Ovary (tissue), 10 donors: ENCODE measurements at places on chromosomes 1 and 21.
A peak's percentile ranks its signal among the peaks of the same experiment; 100 is the strongest.

DNA sequence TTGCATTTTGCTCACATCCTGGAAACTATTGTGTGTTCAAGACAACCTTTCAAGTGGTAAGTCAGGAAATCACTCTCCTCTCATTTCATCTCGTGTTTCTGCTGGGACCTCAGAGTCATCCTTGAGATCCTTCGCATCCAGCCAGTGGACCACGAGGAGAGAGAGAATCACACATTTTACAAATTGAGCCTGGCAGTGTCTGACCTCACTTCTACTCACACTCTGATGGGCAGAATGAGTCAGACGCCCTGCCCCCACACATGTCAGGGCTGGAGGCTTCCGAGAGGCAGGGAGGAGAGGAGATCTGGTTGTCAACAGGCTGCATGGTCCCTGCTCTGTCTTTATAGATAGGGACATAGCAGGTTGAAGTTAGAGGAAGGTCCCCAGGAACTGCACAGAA lies 509.7 kb downstream of the AJAP1 start:
- no peak for DNase-seq

DNA sequence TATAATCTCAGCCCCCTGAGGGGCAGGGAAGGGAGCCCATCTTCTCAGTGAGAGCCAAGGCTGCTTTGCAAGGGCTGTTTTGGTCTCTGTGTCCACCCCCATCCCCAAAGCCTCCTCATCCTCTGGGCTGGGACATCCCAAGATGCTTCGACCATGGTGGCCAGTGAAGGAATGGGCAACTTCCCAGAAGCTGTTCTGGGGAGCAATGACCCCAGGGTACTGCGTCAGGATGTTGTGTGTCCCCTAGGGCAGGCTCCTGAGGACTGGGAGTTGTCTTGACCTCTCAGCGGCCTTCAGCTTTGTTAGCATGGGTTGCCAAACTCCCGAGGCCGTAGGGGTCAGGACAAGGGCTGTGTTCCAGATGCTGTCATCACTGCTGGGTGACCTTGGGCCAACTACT lies 238.4 kb upstream of the POU3F1 start:
- no peak for DNase-seq

DNA sequence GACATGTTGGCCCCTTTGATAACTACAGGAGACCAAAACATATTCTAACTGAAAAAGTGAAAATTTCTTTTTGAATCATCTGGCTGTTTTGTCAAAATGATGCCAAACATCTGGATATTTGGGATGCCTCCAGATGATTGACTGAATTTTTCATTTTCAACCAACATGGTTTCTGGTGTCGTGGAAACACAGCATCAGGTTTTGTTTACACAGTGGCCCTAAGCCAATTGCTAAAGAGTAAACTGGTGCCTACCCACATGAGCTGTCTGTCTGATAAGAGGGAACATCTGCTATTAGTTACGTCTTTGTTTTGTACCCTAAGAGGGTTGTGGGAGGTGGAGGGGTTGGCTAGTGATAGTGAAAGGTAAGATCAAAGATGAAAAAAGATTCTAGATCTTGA lies 204.8 kb downstream of the KCNK2 start:
- DNase-seq = no peak

DNA sequence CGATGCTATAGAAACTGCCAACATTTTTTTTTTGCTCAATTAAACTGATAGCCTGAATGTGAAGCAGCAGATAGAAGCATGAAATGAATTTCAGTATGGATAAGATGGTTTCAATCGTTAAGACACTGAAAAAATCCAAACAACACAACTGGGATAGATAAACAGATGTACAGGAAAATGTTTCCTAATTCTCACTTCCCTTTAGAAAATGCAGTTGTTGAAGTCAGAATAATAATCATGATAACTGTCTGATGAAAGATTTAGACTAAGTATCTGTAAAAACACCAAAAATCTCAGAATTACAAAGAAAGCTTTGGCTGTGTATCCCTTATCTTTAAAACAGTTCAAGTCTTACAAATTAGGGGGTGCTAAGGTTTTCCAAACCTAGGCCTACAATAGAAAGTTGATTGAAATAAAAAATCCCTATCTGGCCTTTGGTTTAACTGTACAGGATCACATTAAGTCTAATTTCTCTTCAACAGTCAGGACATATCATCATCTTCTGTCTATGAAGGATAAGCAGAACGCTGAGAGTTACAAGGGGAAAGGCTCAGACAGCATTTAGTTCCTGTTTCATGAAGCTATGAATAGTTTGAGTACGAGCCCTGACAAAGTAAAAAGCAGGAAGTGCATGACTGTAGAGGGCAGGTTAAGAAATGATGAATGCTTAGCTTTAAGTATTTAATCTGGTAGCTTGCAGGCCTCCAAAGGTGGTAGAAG lies 203.2 kb downstream of the APP start:
- DNase-seq = no peak

GRCh38 chr1:242004751-242005495 lies 6.0 kb upstream of the MAP1LC3C start:
- no peak for DNase-seq

DNA sequence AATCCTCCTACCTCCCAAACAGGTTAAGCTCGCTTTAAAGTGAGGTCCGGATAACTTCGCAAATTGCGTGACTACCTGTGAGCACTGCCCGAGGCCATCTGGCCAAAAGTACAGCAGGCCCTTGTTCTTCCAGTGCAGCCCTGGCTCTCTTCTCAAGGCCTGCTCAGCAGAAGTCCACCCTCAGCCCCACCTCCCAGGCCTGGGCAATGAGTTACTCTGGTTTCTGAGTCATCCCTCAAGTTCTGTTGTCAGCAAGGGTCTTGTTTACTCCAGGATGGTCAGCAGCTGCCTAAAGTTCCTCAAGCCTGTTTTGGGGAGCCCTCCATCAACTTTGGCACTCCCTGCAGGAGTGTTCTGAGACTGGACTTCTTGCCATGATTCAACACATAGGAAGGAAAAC lies 101.7 kb downstream of the BCAR3 start:
- peak; percentile 59 for DNase-seq

- DNase-seq = no peak
These were observed 131.9 kb upstream of the NFIA start for GRCh38 chr1:60950224-60951063.

- DNase-seq = no peak
These were observed 7.8 kb upstream of the OR14I1 start for GRCh38 chr1:248710305-248710900.

DNA sequence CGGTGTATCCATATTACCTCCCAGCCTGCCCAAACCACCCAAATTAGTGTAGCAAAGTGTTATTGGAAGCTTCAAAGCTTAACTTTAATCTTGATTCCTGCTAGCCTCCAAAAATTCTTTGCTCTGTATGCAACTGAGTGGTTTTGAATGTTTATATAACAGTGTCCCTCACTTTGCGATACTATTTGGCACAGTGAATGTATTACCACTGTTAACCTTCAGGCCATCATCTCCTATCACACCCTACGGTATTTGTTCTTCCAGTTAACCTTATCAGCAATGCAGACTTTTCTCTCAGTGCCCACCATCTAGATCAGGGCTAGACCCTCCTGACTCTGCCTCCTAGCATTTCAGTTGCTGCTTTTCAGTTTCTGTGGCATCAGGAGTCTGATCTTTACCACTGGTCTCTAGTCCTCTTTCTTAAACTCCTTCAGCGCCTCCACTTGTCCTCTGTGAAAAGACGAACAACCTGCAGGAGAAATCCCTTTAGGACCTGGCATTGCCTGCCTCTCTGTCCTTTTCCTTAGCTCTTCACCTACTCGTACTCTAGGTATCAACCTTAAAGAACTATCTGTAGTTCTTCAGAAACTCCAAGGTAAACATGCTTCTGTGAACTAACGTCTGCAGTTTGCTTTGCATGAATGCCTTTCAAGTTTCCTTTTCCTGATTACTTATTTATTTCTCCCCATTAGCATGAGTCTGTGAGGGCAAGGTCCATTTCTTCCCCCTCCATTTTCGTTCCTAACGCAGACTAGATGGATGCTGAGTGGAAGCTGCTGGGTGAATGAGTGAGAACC lies 71.7 kb downstream of the SNX7 start:
- no peak for DNase-seq

DNA sequence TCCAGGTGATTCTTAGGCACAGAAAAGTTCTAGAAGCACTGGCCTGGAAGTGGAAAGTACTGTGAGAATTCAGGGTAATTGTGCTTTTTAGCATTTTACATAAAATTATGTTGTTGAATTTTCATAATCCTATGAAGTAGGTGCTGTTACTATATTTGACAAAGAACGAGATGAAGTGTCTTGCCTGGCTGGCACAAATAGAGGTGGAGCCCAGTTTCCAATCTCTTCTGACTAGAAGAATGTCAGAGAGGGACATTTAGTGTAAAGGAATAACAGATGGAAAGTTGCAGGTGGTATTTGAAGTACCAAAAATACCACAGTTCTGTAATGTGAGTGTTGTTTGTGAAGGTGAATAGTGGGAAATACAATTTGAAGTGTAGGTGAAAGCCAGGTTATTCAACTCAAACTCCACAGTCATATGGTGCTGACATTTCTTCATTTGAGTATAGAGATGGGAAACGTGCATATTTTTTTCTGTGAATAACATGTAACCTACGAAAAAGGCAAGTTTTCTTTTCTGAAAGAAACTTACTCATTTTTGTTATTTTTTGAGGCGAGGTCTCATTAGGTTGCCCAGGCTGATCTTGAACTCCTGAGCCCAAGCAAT lies 3.5 kb upstream of the TMCO2 start:
- no peak for DNase-seq

DNA sequence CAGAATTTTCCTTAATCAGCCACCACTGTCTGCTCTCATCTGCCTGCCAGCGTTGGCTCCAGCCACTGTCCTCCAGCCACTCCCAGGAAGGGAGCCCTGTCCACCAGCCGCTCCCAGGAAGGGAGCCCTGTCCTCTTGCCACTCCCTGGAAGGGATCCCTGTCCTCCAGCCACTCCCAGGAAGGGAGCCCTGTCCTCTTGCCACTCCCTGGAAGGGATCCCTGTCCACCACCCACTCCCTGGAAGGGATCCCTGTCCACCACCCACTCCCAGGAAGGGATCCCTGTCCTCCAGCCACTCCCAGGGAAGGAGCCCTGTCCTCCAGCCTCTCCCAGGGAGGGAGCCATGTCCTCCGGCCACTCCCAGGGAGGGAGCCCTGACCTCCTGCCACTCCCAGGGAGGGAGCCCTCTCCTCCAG lies 726.5 kb downstream of the PTPRU start:
- DNase-seq = no peak

- no peak for DNase-seq
These were observed 56.1 kb downstream of the MEF2D start for GRCh38 chr1:156444407-156445001.

GRCh38 chr1:26684763-26685508 lies 10.9 kb upstream of the ARID1A start:
- no peak for DNase-seq

DNA sequence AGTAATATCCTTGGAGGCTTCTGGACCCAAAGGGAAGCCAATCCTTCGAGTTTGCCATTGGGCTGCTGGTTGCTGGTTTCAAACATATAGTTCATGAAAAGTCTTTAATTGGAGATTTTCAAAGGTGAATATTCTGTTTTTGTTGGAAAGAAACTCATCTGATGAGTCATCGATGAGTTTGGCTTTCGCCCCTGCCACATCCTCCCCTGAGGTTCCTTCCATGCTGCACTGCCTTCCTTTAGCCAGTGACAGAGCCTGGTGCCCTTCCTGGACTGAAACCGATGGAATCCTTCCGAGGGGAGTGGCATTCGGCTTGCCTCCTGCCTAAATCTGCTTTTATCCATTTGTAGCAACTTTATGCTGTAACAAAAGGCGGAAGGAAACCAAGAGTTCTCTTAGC lies 550.0 kb downstream of the KIF26B start:
- DNase-seq = no peak

DNA sequence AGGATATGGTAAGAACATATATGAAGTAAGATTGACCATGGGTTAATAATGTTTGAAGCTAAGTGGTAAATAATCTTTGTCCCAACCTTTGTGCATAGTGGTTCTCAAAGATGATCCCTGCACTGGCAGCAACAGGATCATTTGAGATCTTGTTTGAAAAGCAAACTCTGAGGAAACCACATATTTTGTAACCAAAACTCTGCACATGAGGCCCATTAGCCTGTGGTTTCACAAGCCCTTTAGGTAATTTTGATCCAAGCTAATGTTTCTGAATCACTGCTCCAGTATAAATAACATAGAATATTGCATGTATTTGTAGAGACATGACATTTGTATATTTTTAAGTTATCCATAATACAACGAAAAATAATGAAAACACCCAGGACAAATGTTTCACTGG lies 147.9 kb upstream of the RGS18 start:
- DNase-seq = no peak

DNA sequence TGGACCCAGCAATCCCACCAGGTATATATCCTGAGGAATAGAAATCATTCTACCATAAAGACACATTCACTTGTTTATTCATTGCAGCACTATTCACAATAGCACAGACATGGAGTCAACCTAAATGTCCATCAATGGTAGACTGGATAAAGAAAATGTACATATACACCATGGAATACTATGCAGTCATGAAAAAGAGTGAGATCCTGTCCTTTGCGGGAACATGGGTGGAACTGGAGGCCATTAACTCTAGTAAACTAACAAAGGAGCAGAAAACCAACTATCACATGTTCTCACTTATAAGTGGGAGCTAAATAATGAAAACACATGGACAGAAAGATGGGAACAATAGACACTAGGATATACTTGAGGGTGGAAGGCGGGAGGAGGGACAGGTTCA lies 36.1 kb upstream of the PRKACB start:
- no peak for DNase-seq

DNA sequence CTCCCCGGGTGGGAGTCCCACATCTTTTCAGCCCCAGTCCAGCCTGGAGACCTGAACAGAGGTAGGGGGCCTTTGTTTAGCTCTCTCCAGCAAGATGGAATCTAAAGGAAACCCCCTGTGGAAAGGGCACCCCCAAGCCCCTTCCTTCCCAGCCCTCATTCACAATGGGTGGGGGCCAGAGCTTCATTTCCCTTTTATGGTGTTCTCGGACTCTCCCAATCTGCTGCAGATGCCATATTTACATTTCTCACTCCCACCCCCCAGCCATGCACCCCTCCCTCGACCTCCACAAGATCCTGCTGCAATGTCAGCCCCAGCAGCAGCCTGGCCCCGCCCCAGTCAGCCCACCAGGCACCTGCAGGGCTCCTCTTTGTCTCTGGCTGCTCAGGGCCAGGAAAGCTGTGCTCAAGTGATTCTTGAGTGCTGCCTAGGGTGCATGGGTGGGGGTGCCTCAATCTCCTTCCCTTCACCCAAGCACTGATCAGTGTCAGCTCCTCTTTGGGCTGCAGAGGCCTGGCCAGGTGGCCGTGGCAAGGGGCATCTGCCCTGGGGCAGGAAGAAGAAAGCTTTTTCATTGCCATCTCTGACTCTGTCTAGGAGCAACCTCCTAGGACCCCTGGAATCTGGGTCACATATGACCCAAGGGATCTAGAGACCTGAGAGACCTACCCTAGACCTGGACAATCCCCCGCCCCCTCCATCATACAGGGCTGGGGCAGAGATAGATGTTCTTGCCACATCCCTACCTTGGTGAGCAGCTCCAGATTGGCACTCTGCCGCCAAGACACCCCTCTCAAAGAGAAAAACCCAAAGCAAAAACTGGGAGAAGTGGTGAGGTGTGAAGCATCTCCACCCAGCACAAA lies 1.7 kb downstream of the KIF21B start:
- DNase-seq = no peak
